Left forelimb (tissue), 1 donor: ENCODE measurements at places on chromosomes 16 and 17.

GRCh38 chr16:22428654-22429053 lies 54.2 kb upstream of the CDR2 start:
- DNase-seq, result no peak

DNA sequence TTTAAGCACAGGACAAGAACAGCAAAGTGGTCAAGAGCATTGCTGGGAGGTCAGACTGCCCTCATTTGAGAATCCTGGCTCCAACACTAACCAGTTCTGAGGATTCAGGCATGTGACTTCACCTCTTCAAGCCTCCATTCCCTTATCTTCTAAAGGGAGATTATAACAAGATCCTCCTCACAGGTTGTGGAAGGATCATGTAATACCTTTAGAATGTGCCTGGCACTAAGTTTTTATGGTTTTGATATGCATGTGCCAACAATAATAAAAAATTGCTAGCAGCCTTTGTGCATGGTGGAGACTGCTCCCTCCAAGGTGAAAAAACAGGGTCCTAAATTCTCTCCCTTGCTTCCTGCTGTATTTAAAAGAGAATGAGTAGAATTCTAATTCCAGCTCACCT lies 36.0 kb upstream of the ADAMTS18 start:
- DNase-seq, result no peak

DNA sequence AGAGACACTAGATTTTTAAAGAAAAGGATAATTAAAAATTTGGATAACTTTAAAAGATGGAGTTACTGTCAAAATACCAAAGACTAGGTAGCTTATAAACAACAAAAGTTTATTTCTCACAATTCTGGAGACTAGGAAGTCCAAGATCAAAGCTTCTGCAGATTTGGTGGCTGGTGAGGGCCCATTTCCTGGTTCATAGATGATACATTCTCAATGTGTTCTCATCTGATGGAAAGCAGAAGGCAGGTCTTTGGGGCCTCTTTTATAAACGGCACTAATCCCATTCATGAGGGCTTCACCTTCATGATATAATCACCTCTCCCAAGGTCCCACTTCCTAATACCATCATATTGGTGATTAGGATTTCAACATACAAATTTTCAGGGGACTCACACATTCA lies 33.7 kb downstream of the NLK start:
- DNase-seq, result no peak

DNA sequence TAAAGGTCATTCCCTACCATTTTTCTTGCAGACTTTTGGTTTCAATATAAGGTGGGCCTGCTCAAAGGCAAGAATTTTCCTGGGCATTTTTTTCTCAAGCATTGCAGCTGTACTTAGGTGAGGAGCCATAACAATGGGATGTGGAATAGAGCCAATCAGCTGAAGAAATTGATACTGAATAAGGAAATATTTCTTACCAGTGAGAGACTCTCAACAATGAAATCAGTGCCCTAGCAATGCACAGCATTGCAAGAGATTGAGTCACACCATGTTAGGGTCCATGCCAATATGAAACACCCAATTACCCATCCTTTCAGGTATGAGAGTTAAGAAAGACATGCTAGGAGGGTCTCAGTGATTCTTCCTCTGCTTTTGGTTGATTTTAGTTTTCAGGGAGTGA lies 237.6 kb downstream of the SOX9 start:
- DNase-seq, result no peak

DNA sequence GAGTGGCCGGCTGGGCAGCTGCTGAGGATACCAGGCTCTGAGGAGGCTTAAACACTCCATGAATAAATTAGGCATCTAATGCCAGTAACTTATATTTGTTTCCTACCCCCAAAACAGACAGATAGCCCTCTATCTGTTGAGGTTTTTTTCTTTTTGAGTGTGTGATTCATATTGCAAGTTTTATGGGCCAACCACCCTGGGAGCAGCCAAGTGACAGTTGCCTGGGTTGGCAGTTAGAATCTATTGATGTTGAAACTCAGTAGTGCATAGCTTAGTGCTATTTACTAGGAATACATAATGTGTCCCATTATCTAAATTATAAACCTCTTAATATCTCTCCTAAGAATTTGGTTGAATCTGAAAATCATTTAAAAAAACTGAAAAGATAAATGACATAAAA lies 397.4 kb downstream of the CA10 start:
- no peak for DNase-seq

DNA sequence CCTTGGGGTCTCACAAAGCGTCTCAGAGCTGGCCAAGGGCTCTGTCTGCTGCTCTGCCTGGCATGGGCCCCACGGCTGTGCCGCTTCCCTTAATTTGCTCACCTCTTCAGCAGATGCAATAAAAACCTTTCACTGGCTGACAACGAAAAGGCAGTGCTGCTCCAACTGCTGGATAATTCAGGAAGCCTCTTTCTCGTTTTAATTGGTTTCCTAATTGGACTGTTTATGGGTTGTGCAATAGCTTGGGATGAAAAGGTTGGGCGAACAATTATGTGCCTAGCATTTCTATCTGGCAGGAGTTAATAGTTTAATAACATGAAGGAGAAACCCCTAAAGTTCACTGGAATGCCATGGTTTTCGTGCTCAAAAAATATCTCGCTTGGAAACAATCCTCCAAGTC lies 234.1 kb upstream of the IRX5 start:
- no peak for DNase-seq

- no peak for DNase-seq
Observed at GRCh38 chr16:54493061-54493460, 206.5 kb upstream of the IRX3 start.

DNA sequence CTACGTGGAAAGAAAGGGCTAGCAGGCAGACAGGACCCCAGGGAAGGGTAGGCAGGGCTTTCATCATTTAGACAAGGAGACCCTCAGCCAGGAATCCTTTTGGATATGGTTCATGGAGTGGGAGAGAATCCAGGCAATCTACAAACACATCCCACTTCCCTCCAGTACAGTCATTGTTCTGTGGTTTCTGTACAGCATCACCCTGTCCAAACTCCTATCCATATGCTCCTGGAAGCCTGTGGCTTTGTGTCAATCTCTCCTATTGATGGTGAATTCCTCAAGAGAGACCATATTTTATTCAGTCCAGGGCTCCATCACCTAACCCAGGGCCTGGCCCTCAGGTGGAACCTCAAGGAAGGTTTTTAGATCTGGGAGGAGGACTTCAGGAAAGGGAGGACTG lies 99.2 kb downstream of the SPACA3 start:
- DNase-seq, result no peak

GRCh38 chr16:52364500-52364899 lies 182.4 kb downstream of the TOX3 start:
- DNase-seq, result no peak

DNA sequence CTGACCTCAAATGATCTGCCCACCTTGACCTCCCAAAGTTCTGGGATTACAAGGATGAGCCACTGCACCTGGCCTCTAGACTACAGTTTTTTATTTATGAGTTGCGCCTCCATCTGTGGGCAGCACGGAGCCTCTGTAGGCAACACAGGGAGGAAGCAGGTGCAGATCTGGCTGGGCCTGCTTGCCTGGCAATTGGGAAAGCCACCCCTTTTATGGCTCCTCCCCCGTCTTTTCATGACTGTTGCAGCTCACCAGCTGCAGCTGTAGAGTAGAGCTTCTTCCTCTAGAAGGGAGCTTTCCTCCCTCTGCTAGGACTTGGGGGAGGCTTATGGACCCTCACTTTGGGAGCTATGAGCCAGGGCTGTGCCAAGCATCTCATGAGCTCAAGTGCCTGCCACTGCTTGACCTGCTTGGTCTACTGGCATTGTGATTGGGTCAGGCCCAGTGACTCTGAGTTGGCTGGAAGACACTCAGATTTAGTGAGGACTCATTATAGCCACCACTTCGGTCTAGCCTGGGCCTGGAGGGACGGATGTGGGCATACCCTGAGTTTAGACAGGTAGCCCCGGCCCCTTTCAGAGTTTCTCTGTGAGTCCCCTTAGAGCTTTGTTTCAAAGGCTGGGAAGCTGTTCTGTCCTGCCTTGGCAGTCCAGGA lies 6.9 kb upstream of the SLC7A6 start:
- no peak for DNase-seq
